ENCODE measurements at places on chromosomes 13 and 19. TPM values are rescaled to one million over a fixed set of nuclear protein-coding genes. Genes with fewer than 3 reads are reported as not detected.
A peak's percentile ranks its signal among the peaks of the same experiment; 100 is the strongest.

GRCh38 chr13:73428137-73428536 is 369.3 kb downstream of the KLF5 start:
- H3K27ac ChIP-seq = no peak overlapping the region
- no peaks in the 10 kb centered on the region for H3K4me1 ChIP-seq
- no peak for DNase-seq
- no peaks in the 10 kb centered on the region for H3K36me3 ChIP-seq
- no peak overlapping the region for H3K4me3 ChIP-seq

DNA sequence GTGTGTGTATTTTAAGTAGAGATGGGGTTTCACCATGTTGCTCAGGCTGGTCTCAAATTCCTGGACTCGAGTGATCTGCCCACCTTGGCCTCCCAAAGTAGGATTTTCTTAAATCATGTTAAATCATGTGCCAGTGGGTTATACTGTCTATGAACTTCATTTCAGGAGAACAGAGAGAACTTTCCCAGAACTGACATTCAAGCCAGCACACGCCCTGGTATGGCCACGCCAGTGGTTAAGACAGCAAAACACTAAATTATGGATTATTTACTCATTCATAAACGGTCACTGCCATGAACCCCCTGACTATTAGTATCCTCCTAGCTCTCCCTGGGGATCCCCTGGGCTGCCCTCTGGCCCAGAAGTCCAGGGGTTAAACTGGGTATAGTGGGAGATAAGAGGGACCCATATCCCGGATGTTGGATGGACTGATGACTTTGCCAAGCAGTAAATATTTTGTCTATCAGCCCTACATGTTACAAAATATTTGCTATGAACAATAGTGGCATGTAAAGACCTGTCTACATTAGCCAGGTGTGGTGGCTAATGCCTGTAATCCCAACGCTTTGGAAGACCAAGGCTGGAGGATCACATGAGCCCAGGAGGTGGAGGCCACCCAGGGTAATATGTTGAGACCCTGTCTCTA is 16.1 kb upstream of the STRN4 start:
- H3K36me3 ChIP-seq = no peaks in the 10 kb centered on the region
- H3K4me3 ChIP-seq = no peak overlapping the region
- no peak for DNase-seq
- H3K4me1 ChIP-seq = no peaks in the 10 kb centered on the region
- no peaks in the 10 kb centered on the region for H3K27me3 ChIP-seq

DNA sequence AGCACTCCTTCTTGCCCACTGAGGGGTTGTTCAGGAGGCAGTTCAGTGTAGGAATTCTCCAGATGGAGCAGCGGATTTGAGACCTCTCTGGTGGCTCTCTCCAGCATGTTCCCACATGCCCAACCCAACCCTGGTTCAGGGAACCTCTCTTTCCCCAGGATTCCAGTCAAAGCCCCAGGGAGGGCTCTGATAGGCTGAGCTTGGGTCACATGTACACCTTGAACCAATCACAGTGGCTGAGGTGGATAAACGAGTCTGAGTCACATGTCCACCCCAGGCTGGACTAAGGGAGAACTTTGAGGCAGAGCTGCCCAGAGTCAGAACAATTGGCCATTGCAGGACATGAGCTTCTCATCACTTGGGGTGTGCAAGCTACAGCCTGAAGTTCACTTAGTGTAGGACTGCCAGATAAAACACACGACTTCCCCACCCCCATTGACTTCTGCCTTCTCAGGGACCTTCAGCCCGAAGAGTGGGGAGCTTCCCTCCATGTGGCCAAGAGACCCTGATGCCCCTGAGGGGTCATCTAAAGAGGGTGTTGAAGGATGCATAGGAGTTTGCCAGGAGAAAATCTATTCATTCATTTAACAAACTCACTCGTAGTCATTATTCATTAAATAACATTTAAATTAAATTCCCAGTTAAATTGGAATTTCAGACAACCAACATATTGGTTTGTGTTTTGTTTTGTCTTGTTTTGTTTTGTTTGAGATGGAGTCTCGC is 4.0 kb upstream of the MAST3 start:
- DNase-seq = no peak
- H3K36me3 ChIP-seq = no peaks in the 10 kb centered on the region
- peak overlapping the region; percentile 38 for H3K27ac ChIP-seq

DNA sequence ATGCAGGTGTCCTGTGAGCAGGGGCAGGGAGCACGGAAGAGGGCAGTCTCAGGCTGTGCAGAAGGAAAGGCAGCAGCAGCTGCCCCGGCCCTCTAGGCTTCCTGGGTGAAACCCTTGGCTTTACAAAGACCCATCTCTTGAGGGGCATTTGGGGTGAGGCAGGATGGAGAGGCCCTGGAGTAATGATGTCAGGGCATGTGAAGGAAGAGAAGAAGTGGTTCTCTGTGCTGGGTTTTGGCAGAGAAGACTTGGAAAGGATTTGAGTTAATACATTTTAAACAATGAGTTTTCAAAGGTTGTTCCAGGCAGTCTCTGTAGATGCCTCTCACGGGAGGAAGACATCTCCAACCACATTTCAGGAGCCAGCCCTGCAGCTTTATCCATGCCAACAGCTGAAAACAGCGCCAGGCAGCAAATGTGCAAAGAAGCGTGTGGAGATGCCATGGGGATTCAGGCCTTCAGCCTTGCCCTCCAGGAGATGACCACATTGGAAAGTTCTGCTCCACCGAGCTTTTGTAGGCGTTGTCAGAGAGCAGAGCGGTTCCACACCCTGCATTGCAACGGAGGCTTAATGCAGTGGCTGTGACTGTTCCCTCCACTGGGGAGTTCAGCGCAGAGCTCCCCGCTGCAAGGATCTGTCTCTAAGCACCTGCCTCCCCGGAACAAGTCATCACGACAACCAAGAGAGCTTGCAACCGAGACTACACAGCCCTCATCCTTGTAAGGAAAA is 322.8 kb downstream of the UQCRFS1 start:
- no peak overlapping the region for H3K27ac ChIP-seq
- no peaks in the 10 kb centered on the region for H3K27me3 ChIP-seq
- no peaks in the 10 kb centered on the region for H3K36me3 ChIP-seq
- DNase-seq = no peak

DNA sequence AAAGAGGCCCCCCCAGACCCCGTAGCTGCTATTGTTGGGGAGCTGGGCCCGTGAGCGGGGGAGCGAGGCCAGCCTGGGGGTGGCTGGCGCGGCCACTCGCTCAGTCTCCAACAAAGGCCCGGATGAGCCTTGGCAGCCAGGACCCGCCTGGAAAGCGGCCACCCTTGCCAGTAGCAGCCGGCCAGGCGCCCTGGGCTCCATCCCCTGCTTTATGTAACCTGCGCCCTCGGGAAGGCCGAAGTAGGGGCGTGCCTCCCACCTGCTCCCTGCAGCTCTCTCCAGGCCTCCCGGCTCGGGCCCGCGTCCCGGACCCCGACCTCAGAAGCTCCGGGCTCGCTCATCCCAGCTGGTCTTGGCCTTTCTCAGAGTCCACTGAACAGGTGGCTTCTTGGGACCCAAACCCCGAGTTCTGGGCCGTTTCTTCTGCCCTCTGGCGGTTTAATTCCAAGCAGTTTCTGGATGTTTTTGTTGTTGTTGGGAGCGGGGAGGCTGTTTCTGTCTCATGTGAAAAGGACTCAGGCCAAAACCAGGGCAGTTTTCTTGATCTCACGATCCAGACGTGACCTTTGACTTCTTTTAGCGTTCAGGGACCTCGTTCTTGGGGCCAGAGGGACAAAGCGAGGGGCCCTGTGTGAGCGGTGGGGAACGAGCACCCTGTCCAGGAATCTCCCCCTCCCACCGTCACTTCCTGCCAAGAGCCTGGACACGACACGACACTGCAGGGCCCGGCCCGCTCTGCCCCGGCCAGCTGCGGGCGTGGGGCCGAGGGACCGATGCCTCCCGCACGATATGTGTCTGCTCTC is 1.2 kb downstream of the CDC34 start:
- no peaks in the 10 kb centered on the region for H3K27me3 ChIP-seq
- peak overlapping the region; percentile 89 for H3K27ac ChIP-seq
- H3K36me3 ChIP-seq = peaks cover 25% of the 10 kb centered on the region
- peaks cover 16% of the 10 kb centered on the region for H3K4me1 ChIP-seq
- peak overlapping the region; percentile 91 for H3K4me3 ChIP-seq
- no peak for DNase-seq

- no peak overlapping the region for H3K4me3 ChIP-seq
- DNase-seq = no peak
- H3K4me1 ChIP-seq = peaks cover 4% of the 10 kb centered on the region
These were observed 2.8 kb downstream of the KCTD15 start for GRCh38 chr19:33799476-33799875.

GRCh38 chr13:86445672-86446071 is 646.5 kb upstream of the SLITRK6 start:
- H3K4me3 ChIP-seq = no peak overlapping the region
- H3K36me3 ChIP-seq = no peaks in the 10 kb centered on the region
- no peak overlapping the region for H3K27ac ChIP-seq
- no peaks in the 10 kb centered on the region for H3K4me1 ChIP-seq
- no peak for DNase-seq
- no peaks in the 10 kb centered on the region for H3K27me3 ChIP-seq

DNA sequence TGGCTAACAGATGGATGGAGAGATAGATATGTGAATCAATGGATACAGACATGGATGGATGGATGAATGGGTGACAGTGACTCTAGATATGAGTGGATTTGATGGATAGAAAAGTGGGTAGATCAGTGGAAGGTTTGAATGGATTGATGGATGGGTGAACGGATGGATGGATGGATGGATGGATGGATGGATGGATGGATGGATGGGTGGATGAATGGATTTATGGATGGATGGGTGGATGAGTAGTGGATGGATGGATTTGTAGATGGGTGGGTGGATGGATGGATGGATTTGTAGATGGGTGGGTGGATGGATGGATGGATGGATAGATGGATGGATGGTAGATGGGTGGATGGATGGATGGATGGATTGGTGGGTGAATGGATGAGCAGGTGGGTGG is 6.8 kb downstream of the CELF5 start:
- H3K4me1 ChIP-seq = no peaks in the 10 kb centered on the region
- H3K4me3 ChIP-seq = no peak overlapping the region
- no peak for DNase-seq
- no peak overlapping the region for H3K27ac ChIP-seq
- no peaks in the 10 kb centered on the region for H3K36me3 ChIP-seq

DNA sequence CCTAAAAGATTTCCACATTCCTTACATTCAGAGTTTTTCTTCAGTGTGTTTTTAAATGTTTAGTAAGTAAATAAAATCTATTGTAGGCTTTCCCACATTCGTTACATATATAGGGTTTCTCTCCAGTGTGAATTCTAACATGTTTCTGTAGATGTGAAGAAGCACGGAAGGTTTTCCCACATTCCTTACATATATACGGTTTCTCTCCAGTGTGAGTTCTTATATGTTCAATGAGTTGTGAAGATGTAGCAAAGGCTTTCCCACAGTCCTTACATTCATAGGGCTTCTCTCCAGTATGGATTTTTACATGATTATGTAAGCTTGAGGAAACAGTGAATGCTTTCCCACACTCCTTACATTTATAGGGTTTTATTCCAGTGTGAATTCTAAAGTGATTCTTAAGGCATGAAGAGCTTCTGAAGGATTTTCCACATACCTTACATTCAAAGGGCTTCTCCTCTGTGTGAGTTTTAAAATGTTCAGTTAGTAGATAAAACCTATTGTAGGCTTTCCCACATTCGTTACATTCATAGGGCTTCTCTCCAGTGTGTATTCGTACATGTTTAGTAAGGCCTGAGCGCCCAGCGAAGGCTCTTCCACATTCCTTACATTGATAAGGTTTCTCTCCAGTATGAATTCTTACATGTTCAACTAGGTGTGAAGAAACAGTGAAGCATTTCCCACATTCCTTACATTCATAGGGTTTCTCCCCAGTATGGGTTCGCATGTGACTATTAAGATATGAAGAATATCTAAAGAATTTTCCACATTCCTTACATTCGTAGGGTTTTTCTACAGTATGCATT is 18.2 kb downstream of the ZNF121 start:
- DNase-seq = no peak
- peaks cover 96% of the 10 kb centered on the region for H3K36me3 ChIP-seq
- H3K4me1 ChIP-seq = no peaks in the 10 kb centered on the region
- H3K4me3 ChIP-seq = no peak overlapping the region
- no peaks in the 10 kb centered on the region for H3K27me3 ChIP-seq

DNA sequence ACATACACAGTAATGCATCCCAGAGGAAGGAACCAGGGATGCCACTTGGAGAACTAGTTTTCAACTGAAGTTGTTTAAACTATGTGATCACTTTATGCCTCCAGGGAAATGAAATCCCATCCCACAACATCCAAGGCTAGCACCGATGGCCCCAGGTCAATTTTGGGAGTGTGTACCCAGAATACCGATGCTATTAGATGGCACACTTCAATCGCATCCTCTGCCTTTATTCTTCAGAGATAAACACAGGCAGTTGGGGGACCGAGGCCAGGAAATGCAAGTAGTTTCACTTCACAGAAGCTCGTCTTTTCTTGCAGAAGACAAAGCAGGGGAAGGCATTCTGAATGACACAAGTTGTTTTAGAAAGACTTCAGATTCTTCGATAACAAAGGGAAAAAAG is 13.8 kb downstream of the STK24 start:
- no peak overlapping the region for H3K4me3 ChIP-seq
- no peak for DNase-seq
- H3K27ac ChIP-seq = no peak overlapping the region
- H3K36me3 ChIP-seq = no peaks in the 10 kb centered on the region

DNA sequence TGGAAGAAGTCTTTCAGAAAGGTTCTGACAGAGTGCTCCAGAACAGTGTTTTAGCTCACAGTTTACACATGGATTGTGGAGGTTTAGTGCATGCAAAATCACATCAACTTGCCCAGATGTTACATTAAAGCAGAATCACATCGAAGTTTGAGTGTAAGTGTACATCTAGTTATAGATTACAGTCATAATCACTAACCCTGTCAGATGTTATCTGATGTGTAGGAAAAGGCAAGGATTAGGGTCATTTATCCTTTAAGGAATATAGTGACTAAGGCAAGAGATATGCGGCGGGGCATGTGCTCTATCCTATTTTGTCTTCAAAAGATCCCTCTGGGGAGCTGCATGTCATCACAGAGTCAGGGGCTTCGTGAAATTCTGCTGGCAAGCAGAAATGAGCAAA is 66.9 kb downstream of the CYSLTR2 start:
- no peaks in the 10 kb centered on the region for H3K27me3 ChIP-seq
- H3K36me3 ChIP-seq = no peaks in the 10 kb centered on the region
- H3K4me1 ChIP-seq = no peaks in the 10 kb centered on the region
- no peak for DNase-seq

RFX1 gene
- 3.3 TPM for total RNA-seq

IFI30 gene
- total RNA-seq = 35.1 TPM

C1QTNF9 gene
- not detected for total RNA-seq

TMEM59L gene
- total RNA-seq = not detected

KIR3DL2 gene
- not detected for total RNA-seq

ELSPBP1 gene
- total RNA-seq = not detected

NLRP9 gene
- total RNA-seq = not detected

CLDN10 gene
- total RNA-seq = 0.85 TPM

RELB gene
- 8.7 TPM for total RNA-seq

Data from ascending aorta (tissue), 2 donors.